Temporal lobe (tissue), 4 donors: ENCODE measurements at places on chromosomes 2 and 18. TPM values are rescaled to one million over a fixed set of nuclear protein-coding genes. Genes with fewer than 3 reads are reported as not detected.

Gene ATRAID
- total RNA-seq, result 27.5 TPM

Gene GCG
- total RNA-seq, result 0.49 TPM

Gene DAW1
- total RNA-seq, result 1.5 TPM

Gene PSMA8
- not detected for total RNA-seq

Gene VSNL1
- 17.5 TPM for total RNA-seq

Gene PASK
- 13.8 TPM for total RNA-seq

Gene GLI2
- total RNA-seq, result 2.7 TPM

Gene TRIM43
- not detected for total RNA-seq

Gene CHPF
- 32.5 TPM for total RNA-seq

Gene CD8B2
- total RNA-seq, result under 0.01 TPM
